Natural killer cell treated with Interleukin-12 subunit alpha and Interleukin-12 subunit beta and Interleukin-15 and Interleukin-18, amount 100 ng/mL, for 72 hours (primary cell): ENCODE measurements at places on chromosomes 5 and 9. TPM values are rescaled to one million over a fixed set of nuclear protein-coding genes. Genes with fewer than 3 reads are reported as not detected.

Gene SLC6A19
- total RNA-seq = not detected

DNA sequence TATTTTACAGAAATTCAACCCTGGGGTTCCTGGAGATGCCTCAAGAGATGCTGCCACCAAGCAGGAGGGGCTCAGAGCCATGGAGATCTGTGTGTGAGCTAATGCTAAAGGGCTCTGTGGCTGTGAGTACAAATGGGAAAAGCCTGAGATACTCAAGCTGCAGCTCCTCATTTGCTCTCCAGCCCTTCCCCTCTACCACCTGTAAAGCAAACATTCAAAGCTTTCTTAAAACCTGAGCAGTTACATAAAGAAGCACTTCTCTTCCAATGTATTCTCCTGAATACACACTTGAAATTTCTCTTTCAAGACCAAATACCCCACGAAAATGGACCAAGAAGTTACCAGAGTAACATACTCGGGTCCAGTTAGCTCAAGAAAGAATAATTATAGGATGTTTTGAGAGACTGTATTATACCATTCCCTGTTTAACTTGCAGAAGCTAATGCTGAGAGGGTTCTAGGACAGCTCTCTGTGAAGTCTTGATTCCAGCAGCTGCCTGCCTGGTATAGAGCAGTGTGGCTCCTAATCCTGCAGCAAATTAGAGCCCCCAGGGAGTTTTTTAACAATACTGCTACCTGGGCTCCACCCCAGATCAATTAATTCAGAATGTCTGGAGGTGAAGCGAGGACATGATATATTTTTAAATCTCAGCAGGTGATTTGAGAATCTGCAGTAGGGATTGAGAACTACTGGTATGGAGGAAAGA is 21.1 kb downstream of the RGS7BP start:
- no peak overlapping the region for H3K27ac ChIP-seq
- H3K4me1 ChIP-seq = no peaks in the 10 kb centered on the region
- no peaks in the 10 kb centered on the region for H3K36me3 ChIP-seq
- no peaks in the 10 kb centered on the region for H3K27me3 ChIP-seq

Gene ZNF618
- total RNA-seq = 1.4 TPM

DNA sequence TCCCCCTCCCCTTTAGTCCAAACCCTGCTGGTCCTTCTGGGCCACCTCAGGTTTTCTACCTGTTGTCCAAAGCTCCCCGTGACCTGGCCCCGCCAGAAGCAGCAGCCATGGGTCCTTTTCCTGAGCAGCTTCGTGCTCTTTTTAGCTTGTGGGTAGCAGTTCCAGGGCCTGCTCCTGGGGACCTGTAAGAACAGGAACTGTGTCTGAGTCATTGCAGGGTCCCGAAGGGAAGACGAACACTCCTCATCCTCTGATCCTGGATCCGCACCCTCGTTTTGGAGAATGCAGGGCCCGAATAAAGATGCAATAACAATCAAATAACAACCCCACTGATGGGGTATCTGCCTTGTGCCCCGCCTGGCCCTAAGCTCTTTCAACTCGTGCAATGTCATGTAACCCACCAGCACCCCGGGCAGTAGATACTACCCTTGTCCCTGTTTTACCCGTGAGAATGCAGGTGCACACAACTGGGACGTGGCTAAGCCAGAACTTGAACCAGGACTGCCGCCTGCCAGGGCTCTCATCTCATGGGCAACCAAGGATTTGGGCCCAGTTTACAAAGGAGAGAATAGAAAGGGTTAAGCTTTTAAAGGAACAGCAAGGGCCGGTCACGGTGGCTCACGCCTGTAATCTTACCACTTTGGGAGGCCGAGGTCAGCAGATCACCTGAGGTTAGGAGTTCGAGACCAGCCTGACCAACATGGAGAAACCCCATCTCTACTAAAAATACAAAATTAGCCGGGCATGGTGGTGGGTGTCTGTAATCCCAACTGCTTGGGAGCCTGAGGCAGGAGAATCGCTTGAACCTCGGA is 33.2 kb downstream of the NEK6 start:
- no peaks in the 10 kb centered on the region for H3K36me3 ChIP-seq
- DNase-seq = no peak
- H3K4me1 ChIP-seq = peaks cover 47% of the 10 kb centered on the region
- H3K4me3 ChIP-seq = no peak overlapping the region

Gene SPACA9
- total RNA-seq = 0.71 TPM

- no peaks in the 10 kb centered on the region for H3K27me3 ChIP-seq
- no peaks in the 10 kb centered on the region for H3K36me3 ChIP-seq
- no peak for DNase-seq
- no peak overlapping the region for H3K4me3 ChIP-seq
- H3K27ac ChIP-seq = no peak overlapping the region
Observed at GRCh38 chr9:25255216-25255615, 423.0 kb downstream of the TUSC1 start.

Gene TPPP
- total RNA-seq = 0.05 TPM
